Naive thymus-derived CD8-positive, alpha-beta T cell (primary cell): ENCODE measurements at places on chromosomes 4 and X. TPM values are rescaled to one million over a fixed set of nuclear protein-coding genes. Genes with fewer than 3 reads are reported as not detected.
A peak's percentile ranks its signal among the peaks of the same experiment; 100 is the strongest.

DNA sequence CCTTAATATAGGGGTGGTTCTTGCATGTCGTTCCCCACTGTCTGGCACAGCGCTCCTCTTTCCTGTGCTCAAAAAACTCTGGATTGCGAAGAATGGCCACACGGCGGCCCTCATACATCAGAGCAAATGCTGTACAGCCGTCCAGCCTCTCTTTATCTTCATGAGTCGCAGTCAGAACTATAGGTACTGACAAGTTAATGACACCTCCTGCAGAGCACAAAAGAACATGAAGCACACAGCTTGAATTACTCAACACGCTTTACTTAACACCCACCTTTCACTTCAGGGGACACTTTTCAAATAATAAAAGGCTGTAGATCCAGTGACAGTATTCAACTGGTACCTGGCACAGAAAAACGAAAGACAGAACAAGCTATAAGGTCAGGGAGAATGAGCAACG, 65.3 kb downstream of the PAPSS1 start:
- peaks cover 27% of the 10 kb centered on the region for H3K36me3 ChIP-seq
- no peak overlapping the region for H3K4me3 ChIP-seq
- DNase-seq = no peak
- H3K4me1 ChIP-seq = no peaks in the 10 kb centered on the region

DNA sequence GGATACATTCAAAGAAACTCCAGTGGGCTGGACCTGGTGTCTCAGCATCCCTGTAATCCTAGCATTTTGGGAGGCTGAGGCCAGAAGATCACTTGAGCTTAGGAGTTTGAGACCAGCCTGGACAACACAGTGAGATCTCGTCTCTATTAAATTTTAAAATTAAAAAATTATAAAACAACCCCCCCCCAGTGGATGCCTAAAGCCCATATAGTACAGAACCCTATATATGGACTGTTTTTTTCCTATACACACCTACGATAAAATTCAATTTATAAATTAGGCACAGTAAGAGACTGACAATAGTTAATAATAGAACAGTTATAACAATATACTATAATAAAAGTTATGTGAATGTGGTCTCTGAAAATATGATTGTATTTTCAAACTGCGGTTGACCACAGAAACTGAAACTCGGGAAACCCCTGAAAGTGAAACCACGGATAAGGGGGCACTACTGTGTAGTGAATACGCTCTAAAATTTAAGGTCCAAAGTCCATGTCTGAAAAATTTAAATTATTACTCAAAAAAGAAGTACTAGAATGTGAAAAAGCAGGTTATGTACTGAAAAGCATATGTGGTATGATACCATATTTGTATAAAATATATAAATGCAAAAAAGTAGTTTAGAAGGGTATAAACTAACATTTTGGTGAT, 2.0 kb downstream of the SMIM14 start:
- DNase-seq = no peak
- H3K4me1 ChIP-seq = peaks cover 11% of the 10 kb centered on the region
- no peaks in the 10 kb centered on the region for H3K36me3 ChIP-seq
- H3K4me3 ChIP-seq = peak overlapping the region; percentile 97
- no peaks in the 10 kb centered on the region for H3K27me3 ChIP-seq

ADH1C gene
- not detected for total RNA-seq

H2BW2 gene
- total RNA-seq = not detected

MAGEA3 gene
- total RNA-seq = not detected

MAGEC3 gene
- total RNA-seq = not detected

CDKL5 gene
- total RNA-seq = 5.5 TPM
